ENCODE measurements at places on chromosomes 5 and 9.

GRCh38 chr9:132942541-132943182, 1.8 kb downstream of the TSC1 start:
- no peak for DNase-seq

DNA sequence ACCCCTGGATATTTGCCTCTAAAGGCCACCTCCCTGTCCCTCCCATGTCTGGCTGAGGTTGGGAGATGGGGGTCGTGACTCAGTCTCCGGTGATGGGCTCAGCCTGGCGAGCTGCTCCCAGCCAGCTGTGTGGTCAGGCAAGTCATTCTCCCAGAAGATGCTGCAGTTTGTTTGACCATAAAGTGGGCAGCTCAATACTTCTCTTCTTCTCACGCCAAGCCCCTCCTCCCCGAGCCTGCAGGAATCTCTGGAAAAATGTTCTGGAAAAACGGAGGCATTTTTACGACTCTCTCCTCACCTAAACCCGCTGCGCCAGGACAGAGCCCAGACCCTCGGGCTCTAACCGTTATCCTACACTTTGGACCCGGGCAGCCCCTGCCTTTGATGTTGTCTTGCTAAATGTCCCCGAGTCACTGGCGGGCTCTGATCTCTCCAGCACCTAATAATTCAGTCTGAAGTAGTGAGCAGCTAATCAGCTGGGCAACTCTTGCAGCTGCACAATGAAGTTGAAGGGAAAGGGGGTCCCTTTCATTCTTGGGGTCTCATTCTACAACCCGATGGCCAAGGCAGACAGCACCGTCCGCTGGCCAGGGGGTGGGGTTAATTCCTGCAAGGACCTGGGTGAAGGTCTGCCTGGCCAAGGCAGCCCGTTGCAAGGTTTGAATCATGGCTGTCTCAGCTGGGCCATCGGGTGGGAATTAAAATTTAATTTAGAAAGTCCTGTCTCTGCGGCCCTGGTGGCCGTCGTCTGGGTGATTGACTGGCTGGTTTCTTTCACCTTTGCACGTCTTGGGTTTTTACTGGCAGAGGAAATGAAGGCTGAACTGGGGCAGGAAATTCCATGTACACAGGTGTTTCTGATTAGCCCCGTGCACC, 12.3 kb downstream of the DCANP1 start:
- no peak for DNase-seq

DNA sequence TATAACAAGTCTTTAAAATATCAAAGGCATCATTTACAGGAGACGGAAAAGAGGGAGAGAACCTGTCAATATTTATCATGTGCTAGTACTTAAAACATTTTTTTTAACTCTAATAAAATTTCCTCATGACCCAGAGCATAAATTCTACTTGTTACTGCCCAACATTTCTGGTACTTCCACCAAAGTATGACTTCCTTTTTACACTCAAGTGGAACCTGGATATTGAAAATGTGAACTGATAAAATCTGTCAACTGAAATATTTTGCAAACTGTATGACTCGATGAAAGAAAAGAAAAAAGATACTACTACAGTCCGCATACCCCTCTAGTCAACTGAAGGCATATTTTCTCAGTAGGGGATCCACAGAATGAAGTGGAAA, 37.1 kb downstream of the FAM13B start:
- no peak for DNase-seq

DNA sequence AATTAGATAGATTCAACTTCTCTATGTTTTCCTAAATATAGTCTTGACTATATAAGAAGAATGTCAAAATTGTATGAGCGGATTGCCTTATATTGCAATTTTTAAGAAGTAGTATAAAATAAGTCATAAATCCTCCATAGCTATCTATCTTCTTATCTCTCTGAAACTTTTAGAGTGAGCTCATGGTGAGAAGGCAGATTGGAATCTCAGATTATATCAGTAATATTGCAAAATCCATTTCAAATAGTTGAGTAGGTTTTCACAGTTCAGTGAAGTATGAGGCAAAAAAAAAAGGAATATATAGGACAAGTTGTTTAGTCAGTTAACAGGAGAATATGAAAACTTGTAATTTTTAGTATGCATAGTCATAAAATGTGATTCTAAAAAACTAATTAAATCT, 156.4 kb downstream of the FAM174A start:
- DNase-seq = no peak

DNA sequence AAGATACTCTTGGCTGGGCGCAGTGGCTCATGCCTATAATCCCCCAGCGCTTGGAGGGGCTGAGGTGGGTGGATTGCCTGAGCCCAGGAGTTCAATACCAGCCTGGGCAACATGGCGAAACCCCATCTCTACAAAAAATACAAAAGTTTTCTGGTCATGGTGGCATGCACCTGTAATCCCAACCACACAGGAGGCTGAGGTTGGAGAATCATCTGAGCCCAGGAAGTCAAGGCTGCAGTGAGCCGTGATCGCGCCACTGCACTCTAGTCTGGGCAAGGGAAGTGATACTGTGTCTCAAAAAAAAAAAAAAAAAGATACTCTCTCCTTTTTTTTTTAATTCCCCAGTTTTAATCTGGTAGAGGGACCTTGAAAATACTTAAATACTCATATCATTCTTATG, 15.0 kb downstream of the ANKRD33B start:
- DNase-seq = no peak

GRCh38 chr5:18299166-18299565, 664.9 kb downstream of the TAF11L14 start:
- DNase-seq = no peak

DNA sequence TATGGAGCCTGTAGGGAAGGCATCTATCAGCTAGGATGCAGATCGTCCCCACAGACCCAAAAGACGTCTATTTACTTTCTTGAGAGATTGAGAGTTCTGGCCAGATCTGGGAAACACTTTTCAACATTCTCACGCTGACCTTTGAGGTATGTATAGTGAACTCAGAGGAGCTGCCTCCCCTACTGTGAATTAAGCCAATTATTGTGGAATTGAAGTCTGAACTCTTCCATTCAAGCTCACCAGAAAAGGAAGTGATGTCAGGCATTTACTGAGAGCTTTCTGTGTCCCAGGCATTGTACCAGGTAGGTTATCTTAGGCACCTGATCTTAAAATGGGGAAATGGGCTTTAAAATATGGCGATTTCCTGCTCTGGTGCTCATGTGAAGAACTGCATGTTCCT, 136.5 kb downstream of the SV2C start:
- DNase-seq = no peak

GRCh38 chr5:90390928-90391327, 18.6 kb downstream of the CETN3 start:
- no peak for DNase-seq

DNA sequence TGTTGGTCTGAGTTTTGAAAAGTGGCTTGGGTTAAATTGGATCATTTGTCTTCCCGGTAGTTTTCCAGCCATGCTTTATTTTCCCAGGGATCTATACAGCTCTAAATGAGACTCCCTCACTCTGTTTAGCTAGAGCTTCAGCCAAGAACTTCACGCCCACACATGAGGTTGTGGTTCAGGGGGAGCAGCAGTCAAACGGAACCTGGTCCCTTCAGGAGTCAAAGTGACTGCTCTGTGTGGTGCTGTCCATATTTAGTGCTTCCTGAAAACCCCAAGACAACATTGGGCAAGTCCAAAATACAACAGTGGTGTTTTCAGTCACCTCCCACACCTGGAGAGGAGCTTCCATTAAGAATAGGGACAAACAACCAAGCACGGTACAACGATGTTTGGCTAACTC, 90.5 kb downstream of the ANKH start:
- DNase-seq = no peak

GRCh38 chr9:114016629-114017423, 61.3 kb downstream of the AMBP start:
- no peak for DNase-seq

DNA sequence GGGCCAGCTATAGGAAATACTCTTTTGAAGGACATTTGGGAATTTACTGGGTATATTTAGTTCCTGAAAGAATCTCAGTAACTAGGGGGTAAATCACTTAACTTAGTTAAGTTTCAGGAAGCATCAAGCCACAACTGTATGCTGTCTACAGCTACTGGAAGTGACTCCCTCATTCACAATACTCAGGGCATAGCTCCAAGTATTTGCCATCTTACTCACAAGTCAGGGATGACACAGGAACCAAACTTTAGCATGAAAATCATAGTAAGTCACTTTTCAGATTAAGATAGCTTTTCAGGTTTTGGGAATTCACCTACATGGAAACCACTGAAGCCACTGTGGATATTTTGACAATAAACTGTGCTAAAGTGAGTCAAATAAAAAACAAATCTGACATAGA, 242.4 kb upstream of the ATP10B start:
- DNase-seq = no peak

GRCh38 chr9:109901201-109901600, 121.2 kb downstream of the PALM2AKAP2 start:
- DNase-seq = no peak

- DNase-seq = no peak
Observed at GRCh38 chr5:65382582-65382981, 99.1 kb downstream of the ADAMTS6 start.

DNA sequence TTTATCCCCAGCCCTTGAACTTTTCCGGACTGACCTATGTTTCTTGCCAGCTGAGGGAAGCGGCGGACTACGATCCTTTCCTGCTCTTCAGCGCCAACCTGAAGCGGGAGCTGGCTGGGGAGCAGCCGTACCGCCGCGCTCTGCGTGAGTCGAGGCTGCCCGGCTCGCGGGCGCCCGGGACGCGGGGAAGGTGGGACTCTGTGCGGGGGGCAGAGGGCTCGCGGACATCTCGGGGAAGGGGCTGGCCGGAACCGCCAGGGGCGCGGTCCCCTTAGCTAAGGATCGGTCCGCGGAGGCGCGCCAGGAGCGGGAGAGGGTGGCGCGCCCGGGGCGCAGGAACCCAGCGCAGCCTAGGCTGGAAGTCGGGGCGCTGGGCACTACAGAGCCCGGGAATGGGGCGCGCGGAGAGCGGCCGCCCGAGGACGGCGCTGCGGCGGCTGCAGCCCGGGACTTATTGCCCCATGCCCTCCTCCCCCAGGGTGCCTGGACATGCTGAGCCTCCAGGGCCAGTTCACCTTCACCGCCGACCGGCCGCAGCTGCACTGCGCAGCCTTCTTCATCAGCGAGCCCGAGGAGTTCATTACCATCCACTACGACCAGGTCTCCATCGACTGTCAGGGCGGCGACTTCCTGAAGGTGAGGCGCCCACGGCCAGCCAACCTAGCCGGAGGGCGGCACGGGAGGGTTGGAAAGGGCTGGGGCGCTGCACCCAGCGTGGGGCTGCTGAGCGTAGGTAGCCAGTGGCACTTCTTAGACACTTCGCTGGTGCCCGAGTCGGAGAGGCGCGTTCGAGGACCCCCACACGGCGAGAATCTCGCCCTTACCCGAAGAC, 922 bp downstream of the CRHBP start:
- no peak for DNase-seq

- no peak for DNase-seq
Observed at GRCh38 chr9:133058550-133059320, 3.0 kb upstream of the CEL start.

- DNase-seq = no peak
Observed at GRCh38 chr5:135318037-135318436, 81.0 kb downstream of the MACROH2A1 start.

- no peak for DNase-seq
Observed at GRCh38 chr5:83510260-83510659, 38.7 kb downstream of the VCAN start.
